Mammary epithelial cell (primary cell): ENCODE measurements at places on chromosomes 2 and 18. TPM values are rescaled to one million over a fixed set of nuclear protein-coding genes. Genes with fewer than 3 reads are reported as not detected.

DNA sequence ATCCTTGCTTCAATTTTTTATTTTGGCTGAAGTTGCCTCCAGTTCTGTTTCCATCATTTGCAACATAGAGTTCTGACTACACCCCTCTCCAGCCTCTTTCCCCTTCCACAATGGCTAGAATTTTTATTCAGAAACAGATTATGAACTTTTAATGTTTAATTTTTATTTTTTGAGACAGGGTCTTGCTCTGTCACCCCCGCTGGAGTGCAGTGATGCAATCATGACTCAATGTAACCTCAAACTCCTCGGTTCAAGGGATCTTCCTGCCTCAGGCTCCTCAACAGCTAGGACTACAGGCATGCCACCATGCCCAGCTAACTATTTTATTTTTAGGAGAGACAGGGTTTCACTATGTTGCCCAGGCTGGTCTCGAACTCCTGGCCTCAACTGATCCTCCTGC lies 2.8 kb downstream of the NTSR2 start:
- DNase-seq = no peak

GRCh38 chr2:41896186-41896846 lies 151.5 kb upstream of the PKDCC start:
- no peak for DNase-seq

DQX1 gene
- total RNA-seq = 0.83 TPM

DNA sequence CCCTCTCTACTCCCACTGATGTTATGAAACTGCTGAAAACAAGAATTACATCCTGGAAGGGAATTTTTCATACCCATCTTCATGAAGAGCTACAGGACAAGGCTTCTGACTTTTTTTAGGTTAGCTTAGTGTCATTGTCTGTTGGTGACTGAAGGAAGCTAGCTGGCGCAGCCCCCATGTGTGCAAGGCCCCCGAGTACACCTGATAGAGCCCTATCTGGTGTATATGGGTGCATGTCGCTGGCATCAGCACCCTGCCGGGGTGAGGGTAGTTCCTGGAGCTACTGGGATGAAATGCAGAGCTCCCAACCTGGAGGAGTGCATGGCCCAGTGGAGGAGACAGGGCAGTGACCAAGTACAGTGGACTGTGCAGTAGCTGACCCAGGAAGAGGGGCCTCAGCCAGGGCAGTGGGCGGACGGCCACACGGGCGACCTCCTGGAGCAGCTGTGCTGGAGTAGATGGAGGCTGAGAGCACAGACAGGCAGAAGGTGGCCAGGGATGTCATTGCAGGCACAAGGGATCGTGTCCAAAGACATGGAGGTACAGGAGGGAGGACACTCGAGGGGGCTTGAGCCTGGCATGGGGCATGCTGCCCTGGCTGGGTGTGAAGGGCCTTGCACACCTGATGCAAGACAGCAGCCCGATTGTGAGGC lies 12.1 kb downstream of the IMPA2 start:
- no peak for DNase-seq

- no peak for DNase-seq
These were observed 114.4 kb downstream of the SMAD7 start for GRCh38 chr18:48836231-48836805.

CCDC148 gene
- total RNA-seq = 0.71 and 2.1 TPM in 2 replicates

DNA sequence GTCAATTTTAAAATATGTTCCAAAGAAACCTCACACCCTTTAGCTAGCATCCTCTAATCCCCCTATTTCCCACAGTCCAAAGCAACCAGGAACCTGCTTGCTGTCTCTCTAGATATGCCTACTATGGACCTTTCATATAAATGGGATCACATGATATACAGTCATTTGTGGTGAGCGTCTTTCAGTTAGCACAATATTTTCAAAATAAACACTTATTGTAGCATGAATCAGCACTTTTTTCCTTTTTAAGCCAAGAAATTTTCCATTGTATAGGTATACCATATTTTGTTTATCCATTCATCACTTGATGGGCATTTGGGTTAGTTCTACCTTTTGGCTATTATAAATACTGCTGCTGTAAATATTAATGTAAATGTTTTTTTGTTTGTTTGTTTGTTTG lies 223.0 kb upstream of the DOK6 start:
- no peak for DNase-seq

DNA sequence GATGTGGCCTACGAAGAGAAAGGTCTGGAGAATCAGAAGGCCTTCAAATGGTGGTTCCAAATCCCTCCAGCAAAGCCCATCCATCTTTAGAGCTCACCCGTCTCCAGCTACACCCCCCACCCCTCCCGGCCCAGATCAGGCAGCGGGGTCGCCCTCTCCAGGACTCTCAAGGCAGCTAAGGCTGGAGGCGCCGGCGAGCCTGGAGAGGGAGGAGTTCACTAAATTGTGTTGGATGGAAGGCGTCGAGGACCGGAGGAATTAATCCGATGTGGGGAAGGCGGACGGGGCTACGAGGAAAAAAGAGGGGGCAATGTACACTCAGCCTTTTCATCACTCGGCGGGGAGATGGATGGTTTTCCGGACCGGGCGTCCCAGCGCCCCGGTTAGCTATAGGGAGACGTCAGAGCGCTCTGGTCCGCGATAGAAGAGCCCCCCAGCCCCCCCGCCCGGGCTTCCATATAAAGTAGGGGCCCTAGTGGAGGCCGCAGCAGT lies at the start of gene GRP:
GRP (plus strand) TSS at position 487 of the 492 bp plus-strand sequence. CDS start 108 bp downstream, outside the sequence.
- DNase-seq = no peak

GRCh38 chr2:159285929-159286708 lies at the start of gene WDSUB1:
TSS of gene WDSUB1 (minus strand) at chr2:159286703. CDS start at chr2:159283069, 3,634 bp downstream.
- DNase-seq = peak; percentile 65

MPP4 gene
- 0.50 TPM for total RNA-seq

GRCh38 chr2:99640635-99641151 lies 150.9 kb upstream of the REV1 start:
- no peak for DNase-seq

DNA sequence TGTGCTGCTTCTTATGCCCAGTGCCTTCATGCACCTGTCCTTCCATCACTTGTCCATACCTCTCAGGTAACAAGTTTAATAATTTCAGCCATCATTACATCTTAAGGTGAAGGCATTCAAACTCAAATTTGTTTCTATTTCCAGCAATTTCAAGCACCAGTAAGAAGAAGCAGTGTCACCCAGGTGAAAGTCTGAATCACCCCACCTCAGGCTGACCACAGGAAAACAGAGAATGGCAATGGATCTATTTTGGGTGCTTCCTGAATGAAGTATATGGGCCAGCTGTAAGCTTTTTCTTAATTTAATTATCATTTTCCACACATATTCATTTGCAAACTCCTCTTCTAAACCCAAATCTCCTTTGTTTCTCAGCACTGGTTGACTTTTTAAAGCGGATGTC lies 372.7 kb upstream of the SOX11 start:
- DNase-seq = no peak

NEU2 gene
- not detected for total RNA-seq

GALNT5 gene
- 12.7 TPM for total RNA-seq

NOSTRIN gene
- total RNA-seq = not detected

MGAT4A gene
- total RNA-seq = 4.3 TPM

DNA sequence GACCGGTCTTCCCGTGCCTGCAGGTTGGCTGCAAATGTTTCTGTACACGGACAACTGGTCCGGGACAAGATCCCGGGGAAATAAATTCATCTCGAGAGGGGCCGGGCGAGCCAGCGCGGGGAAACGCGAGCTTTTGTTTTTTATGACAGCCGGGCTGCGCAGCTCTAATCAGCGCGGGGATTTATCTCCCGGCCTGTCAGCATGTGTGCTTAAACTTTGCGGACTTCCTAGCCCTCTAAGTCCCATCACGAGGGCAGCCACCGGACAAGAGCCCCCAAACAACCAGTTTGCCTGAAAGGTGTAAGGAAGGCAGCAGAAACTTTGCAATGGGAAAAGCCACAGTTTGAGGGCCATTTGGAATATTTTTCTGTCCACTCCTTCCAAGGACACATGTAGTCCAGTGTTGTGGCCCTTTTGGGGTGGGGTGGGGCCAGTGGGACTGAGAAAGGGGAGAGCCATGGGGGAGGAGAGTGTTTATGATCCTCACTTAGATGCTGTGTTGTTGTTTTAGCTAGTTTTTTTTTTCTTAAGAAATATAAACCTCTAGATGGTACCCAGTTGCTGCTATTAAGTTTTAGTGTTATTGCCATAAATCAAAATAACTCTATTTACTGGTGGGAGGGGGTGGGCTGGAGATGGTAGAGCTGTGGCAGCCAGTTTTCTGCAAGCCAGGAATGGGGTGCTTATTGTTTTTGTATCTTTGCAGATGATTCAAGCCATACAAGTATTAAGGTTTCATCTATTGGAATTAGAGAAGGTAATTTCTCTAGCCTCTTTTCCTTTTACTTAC lies 6.0 kb downstream of the MEIS1 start:
- no peak for DNase-seq

GRCh38 chr2:86632672-86633071 lies 9.0 kb upstream of the RNF103 start:
- no peak for DNase-seq

GRCh38 chr2:18991177-18992168 lies 366.9 kb downstream of the OSR1 start:
- peak; percentile 70 for DNase-seq

- DNase-seq = no peak
These were observed 328 bp downstream of the EGR4 start for GRCh38 chr2:73292906-73293533.

- DNase-seq = no peak
These were observed 79.4 kb upstream of the MAP4K3 start for GRCh38 chr2:39516347-39517101.

DNA sequence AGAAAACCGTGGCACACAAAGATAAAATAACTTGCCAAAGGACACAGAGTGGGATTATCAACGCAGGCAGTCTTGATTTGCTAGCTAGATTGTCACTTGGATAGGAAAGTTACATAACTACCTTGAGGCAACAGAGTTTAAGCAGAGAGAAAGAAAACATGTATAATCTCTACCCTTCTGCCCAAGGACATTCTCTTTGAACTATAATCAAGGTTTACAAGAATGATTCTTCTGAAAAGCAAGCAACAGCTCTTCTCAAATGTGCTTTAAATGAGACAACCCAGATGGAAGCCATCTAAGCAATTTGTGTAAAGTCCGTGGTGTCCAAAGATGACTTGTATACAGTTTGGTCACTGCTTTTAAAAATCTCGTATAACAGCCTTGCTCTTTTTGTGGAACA lies 177.4 kb downstream of the CD226 start:
- DNase-seq = no peak

AP1S3 gene
- 41.1 and 48.9 TPM in 2 replicates for total RNA-seq

- DNase-seq = no peak
These were observed 62.5 kb downstream of the LHCGR start for GRCh38 chr2:48693066-48693465.

TMEM37 gene
- total RNA-seq = not detected in 2 replicates

PDE11A gene
- 0.19 TPM in 1 of 2 replicates, not detected in the other for total RNA-seq

DCDC2C gene
- not detected in 2 replicates for total RNA-seq

GRCh38 chr2:172408143-172408766 lies 19.1 kb upstream of the ITGA6 start:
- peak; percentile 100 for DNase-seq

GRCh38 chr2:138180692-138181386 lies 216.6 kb downstream of the HNMT start:
- DNase-seq = no peak

GRCh38 chr2:147800316-147800715 lies 44.5 kb upstream of the ACVR2A start:
- DNase-seq = no peak

- peak; percentile 27 for DNase-seq
These were observed 190.8 kb downstream of the TMEM247 start for GRCh38 chr2:46669996-46670793.

DNA sequence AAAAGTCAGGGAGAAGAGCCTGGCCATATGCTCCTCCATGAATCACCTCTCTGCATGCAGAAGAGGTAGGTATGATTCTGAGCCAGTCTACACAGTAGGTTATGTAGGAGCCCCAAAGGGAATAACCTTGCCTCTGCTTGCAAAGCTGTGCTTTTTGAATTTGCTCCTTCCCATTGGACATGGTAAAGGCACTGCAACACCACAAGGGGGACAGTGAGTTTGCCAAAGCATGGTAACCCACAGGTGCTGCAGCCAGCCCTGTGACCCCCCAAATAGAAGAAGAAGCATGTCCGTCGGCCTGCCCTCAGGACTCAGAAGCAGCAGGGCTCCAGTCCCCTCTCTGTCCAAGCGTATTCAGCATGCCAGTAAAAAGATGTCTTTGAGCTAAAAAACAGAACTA lies 51.0 kb upstream of the BCL2L11 start:
- DNase-seq = no peak

DNA sequence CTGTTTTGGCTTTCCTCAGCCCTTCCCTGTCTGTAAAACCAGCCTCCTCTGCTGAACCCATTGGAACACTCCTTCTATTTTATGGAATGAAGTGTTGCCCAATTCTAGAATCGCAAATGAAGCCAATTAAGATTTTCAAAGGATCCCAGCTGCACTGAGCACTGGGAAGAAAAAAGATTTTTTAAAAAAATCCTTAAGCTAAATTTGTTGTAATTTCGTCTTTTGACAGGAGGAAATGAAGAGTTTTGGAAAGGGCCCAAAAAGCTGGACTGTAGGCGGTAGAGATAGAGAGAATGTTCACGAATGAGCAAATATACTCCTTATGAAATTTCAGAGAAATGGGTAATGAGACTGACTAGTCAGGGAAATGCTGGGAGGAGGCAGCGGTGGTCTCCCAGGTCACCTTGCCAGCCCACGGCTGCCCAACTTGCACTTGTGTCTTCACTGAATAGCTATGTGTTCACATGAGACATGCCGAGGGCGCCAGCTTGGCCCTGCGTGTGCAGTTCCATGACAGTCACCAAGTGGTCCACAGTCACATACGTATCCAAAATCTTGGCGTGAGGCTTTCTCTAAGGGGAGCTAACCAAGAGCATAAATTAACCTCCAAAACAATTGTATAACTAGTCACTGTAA lies 69.9 kb downstream of the SGPP2 start:
- DNase-seq = no peak

DNAJC5G gene
- total RNA-seq = not detected in 2 replicates

DNA sequence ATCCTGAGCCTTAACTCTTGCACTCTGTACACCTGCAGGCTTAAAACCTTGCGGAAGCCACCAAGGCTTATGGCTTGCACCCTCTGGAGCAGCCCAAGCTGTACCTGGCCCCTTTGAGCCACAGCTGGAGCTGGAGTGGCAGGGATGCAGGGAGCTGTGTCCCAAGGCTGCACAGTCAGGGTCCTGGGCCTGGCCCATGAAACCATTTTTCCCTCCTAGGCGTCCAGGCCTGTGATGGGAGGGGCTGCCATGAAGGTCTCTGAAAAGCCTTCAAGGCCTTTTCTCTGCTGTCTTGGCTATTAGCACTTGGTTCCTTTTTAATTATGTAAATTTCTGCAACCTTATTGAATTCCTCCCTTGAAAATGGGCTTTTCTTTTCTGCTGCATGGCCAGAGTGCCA lies 56.4 kb downstream of the FAM124B start:
- no peak for DNase-seq

NAT8 gene
- not detected in 2 replicates for total RNA-seq

GRCh38 chr2:1990724-1991123 lies 246.4 kb upstream of the PXDN start:
- no peak for DNase-seq

R3HDM1 gene
- total RNA-seq = 45.2 and 49.5 TPM in 2 replicates

DNA sequence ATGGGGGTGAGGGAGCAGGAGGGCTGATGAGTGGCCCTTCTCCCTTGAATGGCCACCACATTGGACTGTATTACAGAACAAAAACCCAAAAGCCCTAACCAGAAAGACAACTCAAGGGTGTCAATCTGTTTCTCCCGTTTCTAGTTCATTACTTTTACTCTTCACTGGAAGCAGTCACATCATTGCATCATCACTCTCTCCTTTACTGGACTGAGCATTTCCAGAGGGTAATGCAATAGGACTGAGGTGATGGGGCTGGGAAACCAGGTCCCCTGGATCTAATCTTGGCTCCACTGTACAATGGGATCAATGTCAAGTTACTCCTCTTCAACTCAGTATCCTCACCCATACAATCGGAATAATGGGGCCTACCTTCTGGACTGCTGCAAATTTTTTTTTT lies 56.1 kb downstream of the BCL2 start:
- no peak for DNase-seq

SH3BP4 gene
- 63.0 TPM for total RNA-seq

CYB5A gene
- 13.2 and 25.7 TPM in 2 replicates for total RNA-seq
